ENCODE measurements at places on chromosomes 3 and 15. TPM values are rescaled to one million over a fixed set of nuclear protein-coding genes. Genes with fewer than 3 reads are reported as not detected.

Gene PTH1R
- total RNA-seq = 12.0 TPM

Gene IGDCC3
- total RNA-seq = not detected

Gene CRABP1
- not detected for total RNA-seq

Gene CP
- total RNA-seq = 15.4 TPM

Gene CYP8B1
- total RNA-seq = not detected

Gene USP19
- 54.7 TPM for total RNA-seq

Gene CPN2
- total RNA-seq = not detected

Gene KCNH8
- total RNA-seq = 0.26 TPM

Gene TGM5
- total RNA-seq = not detected

Gene DNASE1L3
- total RNA-seq = 3.0 TPM

Gene TGM4
- not detected for total RNA-seq

Gene KCNMB3
- total RNA-seq = 2.0 TPM

Gene ENTPD3
- 7.5 TPM for total RNA-seq

Gene CADM2
- 0.16 TPM for total RNA-seq

Gene CCDC9B
- total RNA-seq = 31.7 TPM

Gene ADPRH
- 24.0 TPM for total RNA-seq

Gene CMTM8
- total RNA-seq = 20.0 TPM

Gene SEC62
- total RNA-seq = 146 TPM

Gene RAB7A
- total RNA-seq = 336 TPM

Gene IL17RC
- 26.2 TPM for total RNA-seq

Gene RPS27L
- total RNA-seq = 242 TPM

Gene FEZF2
- not detected for total RNA-seq

Gene DPPA2
- total RNA-seq = not detected

Gene LRIG1
- 34.9 TPM for total RNA-seq

Gene TRPC1
- total RNA-seq = 5.6 TPM

Gene PLA1A
- 14.5 TPM for total RNA-seq

Gene CEMIP
- total RNA-seq = 12.4 TPM

Gene WDR93
- 0.52 TPM for total RNA-seq

Gene GPR171
- total RNA-seq = 0.96 TPM

Gene EPHB1
- total RNA-seq = 4.3 TPM

Gene SERPINI2
- total RNA-seq = 1.8 TPM

Gene NPAP1
- 0.13 TPM for total RNA-seq

Gene CDHR4
- total RNA-seq = 0.20 TPM

Gene MYL3
- 4.9 TPM for total RNA-seq

Gene ARNT2
- 9.9 TPM for total RNA-seq

Gene TGFBR2
- total RNA-seq = 240 TPM

Gene STRIT1
- total RNA-seq = not detected

Gene GREM1
- total RNA-seq = 2.2 TPM

Gene ITPKA
- total RNA-seq = 1.7 TPM

Gene ATP13A3
- total RNA-seq = 121 TPM

Gene MST1R
- total RNA-seq = 54.7 TPM

Gene SKOR1
- 0.12 TPM for total RNA-seq

Gene ZDHHC23
- 11.2 TPM for total RNA-seq

Gene UBE2E1
- 89.1 TPM for total RNA-seq

Gene POPDC2
- total RNA-seq = 1.3 TPM

Gene UPK1B
- total RNA-seq = not detected

Gene LTF
- 113 TPM for total RNA-seq

Gene HCLS1
- 37.4 TPM for total RNA-seq

Gene CHRNA7
- 2.3 TPM for total RNA-seq

Data from left lung (tissue), 14 donors.